Fibroblast of skin of left biceps (primary cell): ENCODE measurements at places on chromosomes 16 and 17.
A peak's percentile ranks its signal among the peaks of the same experiment; 100 is the strongest.

DNA sequence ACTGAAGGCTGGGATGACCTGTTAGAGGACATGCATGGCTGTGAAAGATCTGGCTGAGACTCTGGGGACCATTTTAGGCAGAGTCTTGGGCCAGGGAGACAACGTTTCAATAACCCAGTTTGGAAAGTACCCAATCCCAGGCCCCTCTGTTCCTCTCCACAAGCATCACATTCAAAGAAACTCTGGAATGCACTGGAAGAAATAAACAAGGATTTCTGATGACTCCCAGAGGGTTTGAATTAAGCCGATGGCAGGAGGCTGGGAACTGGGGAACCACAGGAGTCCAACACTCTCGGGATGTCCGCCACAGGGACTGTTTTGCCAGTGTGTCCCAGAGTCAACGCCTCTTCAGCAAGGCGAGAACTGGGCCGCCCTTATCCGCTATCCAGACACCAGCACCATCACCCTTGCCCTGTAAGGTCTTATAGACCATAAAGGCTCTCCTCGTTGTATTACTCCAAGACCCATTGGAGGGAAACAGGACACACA lies 3.3 kb downstream of the PMP22 start:
- DNase-seq: no peak

GRCh38 chr17:44066204-44066930 lies at the start of gene LSM12:
Gene LSM12 (minus strand): TSS chr17:44066671. CDS start chr17:44066587, 84 bp downstream.
- DNase-seq: peak; percentile 80

DNA sequence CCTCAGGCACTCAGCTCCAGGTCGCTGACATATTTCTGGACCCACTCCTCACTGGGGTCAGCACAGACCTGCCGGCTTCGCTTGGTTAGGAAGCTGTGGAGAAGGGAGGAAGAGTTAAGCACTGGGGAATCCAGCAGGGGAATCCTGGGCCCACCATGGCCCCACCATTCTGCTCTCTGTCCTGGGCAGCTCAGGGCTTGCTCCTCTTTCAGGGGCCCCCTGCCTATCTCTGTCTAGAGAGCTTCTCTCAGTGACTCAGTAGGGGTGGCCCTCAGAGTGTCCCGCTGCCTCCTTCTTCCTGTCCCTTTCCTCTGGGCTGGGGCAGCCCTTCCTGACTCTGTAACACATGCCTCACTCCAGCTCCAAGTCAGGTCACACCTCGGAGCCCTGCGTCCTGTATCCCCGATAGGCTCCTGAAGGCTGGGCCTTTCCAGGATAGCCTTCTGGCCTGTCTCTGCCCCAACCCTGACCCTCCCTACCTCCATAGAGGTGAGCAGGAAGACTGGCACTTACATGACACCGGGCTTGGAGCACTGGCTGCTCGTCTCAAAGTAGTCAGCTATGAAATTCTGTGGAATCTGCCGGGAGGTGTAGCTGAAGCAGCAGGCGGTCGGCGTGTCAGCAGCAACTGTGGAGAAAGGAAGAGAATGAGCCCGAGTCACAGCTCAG lies 1.1 kb downstream of the CCL3 start:
- DNase-seq: no peak

DNA sequence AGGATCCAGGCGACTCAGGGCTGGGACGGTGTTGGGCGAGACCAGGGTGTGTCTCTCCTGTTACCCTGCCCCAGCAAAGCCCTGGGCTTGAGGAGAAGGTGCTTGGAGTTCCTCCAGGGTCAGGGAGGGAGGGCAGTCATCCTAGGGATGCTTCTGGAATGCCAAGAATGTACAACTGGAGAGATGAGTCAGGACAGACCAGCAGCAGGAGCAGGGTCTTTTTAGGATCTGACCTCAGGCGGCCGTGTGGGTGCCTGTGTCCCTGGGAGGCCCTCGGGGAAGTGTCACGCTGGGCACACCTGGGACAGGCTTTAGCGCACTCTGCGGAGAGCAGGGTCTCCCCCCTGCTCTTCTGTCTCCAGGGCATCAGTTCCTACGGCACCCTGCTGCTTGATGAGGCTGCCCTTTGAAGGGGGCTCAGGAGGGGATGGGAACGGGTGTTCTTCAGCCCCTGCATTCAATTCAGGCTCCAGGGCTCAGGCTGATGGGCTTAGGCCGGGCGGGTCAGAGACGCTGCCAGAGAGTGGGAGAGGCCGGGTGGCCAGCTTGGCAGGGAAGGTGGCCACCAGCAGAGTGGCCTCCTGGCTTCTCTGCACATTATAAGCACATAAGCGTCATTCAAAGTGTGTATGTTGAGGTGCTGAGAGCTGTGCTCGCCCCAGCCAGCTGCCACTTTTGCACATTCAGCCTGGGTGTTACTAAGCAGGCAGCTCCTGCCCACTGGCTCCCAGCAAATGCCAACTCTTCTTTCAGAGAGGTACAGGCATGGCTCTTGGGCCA lies 8.4 kb upstream of the MTSS2 start:
- peak; percentile 60 for DNase-seq

GRCh38 chr17:68878226-68878885 lies 76.8 kb downstream of the ABCA8 start:
- no peak for DNase-seq

- DNase-seq: no peak
Measured at GRCh38 chr16:64392456-64392855, 729.4 kb downstream of the CDH11 start.

DNA sequence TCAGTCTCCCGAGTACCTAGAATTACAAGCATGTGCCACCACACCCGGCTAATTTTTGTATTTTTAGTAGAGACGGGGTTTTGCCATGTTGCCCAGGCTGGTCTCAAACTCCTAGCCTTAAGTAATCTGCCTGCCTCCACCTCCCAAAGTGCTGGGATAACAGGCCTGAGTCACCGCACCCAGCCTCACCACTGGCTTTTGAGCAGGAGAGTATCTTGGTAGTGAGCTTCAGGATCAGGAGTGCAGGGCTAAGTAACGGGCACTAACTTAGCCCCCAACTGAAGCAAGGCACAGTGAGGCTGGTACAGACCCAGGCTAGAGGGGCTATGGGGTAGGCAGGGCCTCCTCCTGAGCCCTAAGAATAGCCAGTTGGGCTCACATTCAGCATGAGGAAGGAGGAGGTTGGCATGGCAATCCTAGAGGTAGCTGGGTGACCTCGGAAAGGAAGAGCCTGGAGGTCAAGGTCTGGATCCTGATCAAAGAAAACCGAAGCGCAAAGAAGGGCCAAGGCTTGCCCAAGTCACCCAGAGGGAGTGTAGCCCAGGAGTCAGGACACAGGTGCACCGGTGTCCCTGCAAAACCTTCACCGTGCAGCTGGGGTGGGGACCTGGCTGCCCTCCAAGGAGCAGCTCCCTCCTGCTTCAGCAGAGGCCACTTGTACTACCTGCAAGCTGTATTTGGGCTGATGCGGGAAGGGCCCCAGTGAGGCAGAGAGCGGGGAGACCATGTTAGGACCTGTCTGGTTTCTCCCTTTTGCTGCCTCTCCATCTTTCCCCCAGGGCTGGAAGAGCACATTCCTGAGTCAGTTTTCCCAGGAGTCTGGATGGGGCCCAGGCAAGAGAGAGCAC lies 1.3 kb upstream of the ADGRG5 start:
- DNase-seq: no peak

- no peak for DNase-seq
Measured at GRCh38 chr16:268141-269053, 7.3 kb downstream of the RGS11 start.

DNA sequence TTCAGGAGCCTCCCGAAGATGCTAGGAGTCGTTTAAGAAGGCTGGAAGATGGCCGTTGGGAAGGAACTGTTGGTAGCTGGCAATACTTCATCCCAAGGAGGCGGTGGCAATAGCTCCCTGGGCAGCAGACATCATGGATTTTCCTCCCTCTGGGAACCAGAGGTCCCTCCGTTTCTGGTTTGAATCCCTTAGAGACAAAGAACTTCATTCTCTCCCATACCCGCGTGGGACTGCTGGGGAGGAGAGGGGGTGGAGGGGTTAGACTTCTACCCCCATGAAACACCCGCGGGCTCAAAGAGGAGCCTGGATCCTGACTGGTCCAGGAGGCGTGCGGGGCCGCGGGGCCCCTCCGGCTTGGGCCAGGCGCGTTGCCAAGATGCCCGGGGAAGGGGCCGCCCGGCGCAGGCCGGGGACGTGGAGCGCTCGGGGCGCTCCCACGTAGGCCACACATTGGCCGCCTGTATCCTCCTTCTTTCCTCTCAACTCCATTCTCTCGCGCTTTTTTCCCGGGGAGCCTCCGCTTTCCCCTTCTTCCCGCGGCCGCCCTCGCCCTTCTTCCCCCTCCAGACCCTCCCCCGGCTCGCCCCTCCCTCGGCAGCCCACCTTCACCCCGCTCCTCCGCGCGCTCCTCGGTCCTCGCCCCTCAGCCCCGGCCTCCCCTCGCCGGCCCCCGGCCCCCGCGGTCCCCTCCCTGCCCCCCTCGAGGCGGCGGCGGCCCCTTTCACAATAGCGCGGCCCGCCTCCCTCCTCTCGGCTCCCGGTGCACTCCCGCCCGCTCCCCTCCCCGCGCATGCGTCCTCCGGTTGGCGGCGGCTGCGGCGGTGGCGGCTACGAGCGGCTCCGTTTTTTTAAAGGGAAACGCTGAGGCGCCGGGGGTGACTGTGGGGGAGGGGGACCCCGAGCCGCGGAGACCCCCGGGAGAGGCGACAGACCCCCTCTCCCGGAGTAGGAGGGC lies at the start of gene MSL1:
TSS of gene MSL1 (plus strand) at position 791 of the 955 bp plus-strand sequence. CDS start 642 bp downstream, outside the sequence.
- peak; percentile 65 for DNase-seq

DNA sequence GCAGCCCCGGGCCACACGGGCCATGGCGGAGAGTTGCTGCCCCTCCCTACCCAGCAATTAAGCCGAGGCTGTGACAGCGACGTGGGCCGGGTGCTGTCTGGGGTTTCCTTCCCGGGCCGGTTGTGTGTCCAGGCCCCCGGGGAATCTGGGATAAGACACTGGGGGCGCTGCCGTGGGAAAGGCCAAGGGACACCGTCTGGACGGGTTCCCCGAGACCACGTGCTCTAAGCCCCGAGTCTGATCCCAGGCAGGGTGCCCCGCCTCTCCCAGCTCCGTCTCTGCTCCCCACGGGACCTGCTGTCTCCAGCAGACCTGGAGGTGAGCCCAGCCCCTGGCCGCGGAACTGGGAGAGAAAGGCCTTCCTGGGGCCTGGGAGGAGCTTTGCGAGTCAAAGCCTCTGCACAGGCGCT lies 92.2 kb downstream of the IRX3 start:
- no peak for DNase-seq

GRCh38 chr17:29018788-29019474 lies 13.1 kb upstream of the SEZ6 start:
- no peak for DNase-seq

DNA sequence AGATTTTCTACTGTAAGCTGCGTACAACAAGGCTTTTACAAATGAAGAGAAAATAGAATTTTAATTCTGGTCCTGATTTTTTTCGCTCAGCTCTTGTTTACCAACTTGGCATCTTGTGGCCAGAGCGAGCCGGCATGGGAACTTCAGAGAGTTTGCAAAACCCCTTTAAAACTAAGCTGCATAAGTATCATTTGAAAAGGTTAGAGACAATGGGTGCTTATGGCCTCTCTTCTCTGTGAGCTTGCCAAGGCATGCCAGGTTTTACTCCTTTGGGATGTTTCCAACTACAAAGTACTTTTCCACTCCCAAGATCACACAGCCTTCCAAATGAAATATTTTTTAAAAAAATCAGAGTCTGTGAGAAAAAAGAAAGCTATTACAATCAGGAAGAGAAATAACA lies 62.4 kb upstream of the FA2H start:
- no peak for DNase-seq

- DNase-seq: no peak
Measured at GRCh38 chr16:4401094-4401501, 15.3 kb downstream of the CORO7 start.

GRCh38 chr17:17661834-17662385 lies 19.3 kb upstream of the RAI1 start:
- no peak for DNase-seq

DNA sequence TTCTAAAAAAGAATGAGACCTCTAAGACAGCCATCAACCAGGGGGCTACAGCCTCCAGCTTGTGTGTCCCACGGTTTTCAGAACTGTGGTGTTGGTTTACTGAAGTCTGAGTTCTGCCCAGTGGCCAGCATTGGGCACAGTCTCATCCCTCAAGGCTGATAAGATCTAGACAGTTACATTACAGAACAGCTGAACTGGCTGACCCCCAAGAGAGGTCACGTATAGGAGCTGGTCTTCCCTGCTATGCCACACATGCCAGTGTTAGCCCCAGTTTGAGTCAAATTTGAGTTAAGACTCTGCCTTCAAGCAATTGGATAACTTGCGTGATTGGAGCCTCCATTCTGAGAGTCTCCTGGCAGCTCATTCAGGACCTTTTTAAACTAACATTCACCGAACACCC lies 14.8 kb upstream of the NUP93 start:
- no peak for DNase-seq

- DNase-seq: peak; percentile 17
Measured at GRCh38 chr16:90032674-90033331, 13.5 kb upstream of the DBNDD1 start.

DNA sequence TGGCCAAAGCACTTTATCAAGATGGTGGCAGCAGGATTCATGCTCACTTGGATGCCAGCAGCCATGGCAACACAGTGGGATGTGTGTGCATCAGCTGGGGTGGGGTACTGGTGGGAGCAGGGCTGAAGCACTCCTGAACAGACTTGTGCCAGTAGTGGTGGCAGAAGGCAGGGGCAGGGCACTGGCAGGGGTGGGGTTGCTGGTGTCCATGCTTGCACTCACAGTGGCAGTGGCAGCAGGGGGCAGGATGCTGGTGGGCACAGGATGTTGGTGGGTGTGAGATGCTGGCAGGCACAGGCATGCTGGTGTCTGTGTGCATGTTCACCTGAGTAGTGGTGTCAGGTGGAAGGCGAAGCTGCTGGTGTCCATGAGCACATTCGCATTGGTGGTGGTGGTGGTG lies 161.0 kb upstream of the PMFBP1 start:
- no peak for DNase-seq

DNA sequence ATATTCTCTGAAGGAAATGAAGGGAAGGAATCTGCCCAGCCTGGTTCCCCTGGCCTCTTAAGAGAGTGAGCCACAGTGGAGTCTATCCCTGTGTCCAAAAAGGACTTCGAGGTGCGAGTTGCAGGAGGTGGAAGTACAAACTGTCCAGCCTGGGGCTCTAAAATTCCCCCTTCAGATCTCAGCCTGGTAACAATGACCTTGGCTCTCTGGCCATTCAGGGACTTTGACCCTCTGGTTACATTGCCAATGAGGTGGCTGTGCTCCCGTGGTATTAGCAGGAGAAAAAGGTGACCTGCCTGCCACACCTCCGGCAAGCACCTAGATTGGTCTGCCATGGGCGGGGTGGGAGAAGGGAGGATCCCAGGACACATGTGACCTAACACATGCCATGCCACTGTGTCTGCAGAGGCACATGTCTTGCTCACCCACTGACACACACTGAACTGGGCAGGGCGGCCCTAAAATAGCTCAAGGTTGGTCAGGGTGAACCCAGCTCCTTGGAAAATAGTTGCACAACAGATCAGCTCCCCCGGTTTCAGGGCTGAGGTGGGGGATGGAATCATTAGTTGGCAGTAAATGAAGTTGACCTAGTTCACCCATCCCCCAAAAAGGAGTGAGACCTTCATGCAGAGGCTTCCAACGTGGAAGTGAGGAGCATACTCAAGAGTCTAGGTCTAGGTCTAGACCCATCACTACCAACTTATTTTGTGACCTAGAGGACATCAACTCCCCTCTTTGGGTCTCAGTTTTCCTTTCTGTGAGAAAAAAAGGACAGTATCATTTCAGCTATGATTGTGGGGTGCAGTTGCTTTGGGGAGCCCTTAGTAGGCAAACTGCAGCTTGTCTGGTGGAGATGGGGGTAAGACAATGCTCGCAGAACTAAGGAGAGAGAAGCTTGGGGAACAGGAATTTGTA lies 2.2 kb downstream of the NR1D1 start:
- DNase-seq: no peak
